ENCODE measurements at places on chromosomes 1 and 21. TPM values are rescaled to one million over a fixed set of nuclear protein-coding genes. Genes with fewer than 3 reads are reported as not detected.

DNA sequence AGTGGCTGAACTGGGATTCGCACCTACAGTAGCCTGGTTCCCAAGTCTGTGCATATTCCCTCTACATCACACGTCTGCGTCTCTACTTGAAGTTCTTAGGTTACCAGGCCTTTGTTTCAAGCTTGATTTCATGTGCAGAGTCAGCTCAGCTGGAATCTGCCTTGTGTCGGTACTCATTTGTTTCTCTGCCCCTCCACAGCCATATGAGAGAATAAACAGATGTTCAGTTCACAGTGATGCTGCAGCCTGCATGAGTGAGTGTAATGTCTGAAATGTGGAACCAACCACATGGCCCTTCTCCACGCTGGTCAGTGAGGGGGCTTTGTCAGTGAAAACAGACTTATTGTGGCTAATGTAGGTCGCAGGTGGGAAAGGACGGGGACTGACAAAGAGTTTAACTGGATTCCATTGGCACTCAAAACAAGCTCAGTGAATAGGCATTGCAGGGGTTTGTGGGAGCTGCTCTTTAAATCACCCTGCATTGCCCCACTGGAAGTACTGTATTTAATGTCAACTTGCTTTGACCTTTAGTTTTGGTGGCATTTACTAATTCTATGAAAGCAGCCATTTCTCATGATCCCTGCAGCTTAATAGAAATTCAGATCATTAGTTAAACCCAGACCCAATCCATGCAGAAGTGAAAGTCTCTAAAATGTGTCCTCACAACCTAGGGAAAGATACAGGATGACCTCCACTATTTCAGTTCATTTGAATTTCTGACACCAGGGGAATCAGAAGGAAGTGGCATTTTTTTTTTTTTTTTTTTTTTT, 136.4 kb upstream of the FAM78B start:
- DNase-seq, result no peak

DNA sequence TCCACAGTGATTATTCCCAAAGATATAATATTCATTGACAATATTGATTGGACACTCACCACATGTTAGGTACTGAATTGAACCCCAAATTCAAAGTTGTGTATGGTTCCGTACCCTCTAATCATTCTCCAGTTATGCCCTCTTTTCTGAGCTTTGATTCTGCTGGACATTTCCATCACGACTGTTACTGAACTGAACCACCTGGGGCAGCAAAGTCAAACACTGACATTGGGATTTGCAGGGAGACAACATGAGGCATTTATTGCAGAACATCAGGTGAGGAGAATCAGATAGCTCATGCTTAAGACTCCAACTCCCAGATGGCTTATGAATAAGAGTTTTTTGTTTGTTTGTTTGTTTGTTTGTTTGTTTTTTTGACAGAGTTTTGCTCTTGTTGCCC, 420.9 kb downstream of the DISC1 start:
- no peak for DNase-seq

The FAM3B gene
- 0.16 TPM for total RNA-seq

The ZNF697 gene
- 4.2 TPM for total RNA-seq

The PKLR gene
- not detected for total RNA-seq

- peak; percentile 83 for DNase-seq
Measured at GRCh38 chr1:152048416-152049009, 11.7 kb upstream of the S100A11 start.

GRCh38 chr1:183180634-183181056, 5.4 kb upstream of the LAMC2 start:
- no peak for DNase-seq

All from sigmoid colon (tissue), 7 donors.